CD4-positive, alpha-beta T cell treated with Interleukin-15 for 4 hours (primary cell): ENCODE measurements at places on chromosomes 5 and 9.

- DNase-seq, result no peak
Measured at GRCh38 chr9:136085815-136086212, 9.3 kb downstream of the NACC2 start.

GRCh38 chr9:93032545-93032944 is 26.0 kb upstream of the SUSD3 start:
- no peak for DNase-seq

DNA sequence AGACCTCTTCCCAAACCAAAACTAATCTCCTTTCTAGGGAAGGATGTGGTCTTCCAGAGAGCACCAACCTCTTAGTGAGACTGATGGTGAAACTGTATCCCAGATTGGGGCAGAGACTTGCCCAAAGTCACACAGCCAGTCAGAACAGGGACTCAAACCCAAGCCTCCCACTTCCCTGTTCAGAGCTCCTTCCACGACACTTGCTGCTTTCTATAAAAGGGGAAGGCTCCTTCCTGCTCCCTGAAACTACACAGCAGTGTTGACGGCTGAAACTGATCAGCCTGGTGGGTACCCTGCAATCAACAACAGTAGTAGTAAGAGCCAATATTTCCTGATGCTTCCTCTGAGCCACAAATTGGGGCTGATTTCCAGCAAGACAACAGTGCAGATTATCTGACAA is 1.5 kb downstream of the TOR2A start:
- DNase-seq, result no peak

DNA sequence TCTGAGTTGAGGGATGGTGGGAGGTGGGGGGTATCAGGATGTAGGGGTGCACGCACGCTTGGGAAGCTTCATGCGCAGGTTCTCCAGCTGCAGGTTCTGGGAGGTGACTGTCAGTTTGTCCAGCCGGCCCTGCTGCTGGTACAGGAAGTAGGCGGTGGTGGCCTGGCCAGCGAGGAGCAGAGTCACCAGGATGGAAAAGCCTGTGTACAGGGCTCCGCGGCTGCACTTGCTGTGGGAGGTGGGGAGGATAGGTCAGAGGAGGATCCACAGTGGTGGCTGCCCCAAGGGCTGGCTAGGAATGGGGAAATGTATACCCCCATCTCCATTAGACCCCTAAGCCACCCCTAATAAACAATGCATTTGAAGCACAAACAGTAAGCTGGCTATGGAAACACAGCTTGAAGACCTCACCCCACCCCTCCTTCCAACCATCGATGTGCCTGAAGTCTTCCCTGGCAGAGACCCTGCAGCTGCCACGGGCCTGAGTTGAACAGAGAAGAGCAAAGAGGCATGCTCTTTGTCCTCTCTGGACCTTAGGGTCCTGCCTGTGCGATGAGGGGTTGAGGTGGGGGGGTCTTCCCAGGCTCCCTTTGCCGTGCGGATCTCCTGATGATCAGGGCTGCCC is 5.5 kb downstream of the CD74 start:
- no peak for DNase-seq

DNA sequence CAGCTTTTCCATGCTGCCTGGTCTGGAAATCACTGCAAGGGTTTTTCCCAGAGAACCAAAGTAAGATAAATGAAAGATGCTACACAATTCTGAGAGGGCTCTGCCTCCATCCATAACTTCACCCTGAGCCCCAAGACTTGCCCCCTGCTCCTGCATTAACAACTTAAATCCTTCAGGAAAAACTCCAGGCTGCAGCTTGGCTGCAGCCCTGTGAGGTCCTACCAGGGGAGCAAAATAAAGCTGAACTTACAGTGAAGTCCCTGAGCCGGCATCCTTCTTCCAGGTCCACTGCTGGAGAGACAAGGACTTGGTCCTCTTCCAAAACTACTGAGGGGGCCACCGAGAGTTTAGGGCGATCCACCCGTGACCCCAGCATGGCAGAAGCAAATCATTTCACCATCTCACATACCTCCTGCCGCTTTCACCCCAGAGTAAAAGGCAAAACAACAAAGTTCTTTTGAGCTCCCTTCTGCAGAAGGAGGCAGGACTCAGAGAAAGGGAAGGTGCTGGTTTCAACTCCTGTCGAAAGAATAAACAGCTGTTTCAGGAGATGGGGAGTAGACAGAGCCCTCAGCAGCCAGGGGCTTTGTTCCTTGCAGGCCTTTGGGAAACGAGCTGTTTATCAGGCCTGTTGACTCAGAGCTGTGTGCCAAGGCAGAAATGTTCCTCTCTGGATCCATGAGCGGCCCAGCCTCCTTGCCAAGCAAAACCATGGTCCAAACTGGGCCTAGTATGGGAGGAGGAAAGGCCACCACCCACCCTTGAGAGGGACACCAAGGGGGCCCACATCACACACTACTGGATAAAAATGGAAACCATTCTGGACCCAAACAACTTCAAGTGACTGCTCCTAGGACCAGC is 20.6 kb downstream of the GGTA1 start:
- DNase-seq, result no peak

DNA sequence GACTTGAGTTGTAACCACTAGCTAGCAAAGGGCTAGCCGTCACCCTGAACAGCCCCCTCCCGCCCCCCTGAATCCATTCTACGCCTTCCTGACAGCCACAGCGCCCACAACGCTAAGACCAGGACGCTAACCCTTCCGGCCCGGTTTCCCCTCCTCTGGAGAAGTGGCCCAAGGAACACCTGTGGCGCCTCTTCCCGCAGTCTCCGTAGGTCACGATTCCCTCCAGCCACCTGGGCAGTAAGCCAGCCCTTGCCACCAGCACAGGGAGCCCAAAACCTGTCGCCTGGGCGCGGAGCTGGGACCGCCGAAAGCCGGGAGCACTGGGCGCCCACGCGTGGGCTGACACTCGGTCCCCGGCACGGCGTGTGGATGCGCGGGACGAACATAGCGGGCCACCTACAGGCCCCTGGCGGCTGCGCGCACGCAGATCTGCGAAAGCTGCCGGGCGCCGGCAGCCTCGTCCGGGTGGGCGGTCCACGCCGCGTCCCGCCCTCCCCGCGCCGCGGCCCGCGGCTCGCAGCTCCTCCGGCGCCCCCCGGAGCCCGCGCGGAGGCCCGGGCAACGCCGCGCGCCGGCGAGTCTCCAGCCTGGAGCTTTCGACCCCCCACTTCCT is 596 bp downstream of the IRF1 start:
- no peak for DNase-seq
